NCI-H1436 treated with DMSO at 0.1 percent for 48 hours (cell line): ENCODE measurements at places on chromosomes 4 and X.

- DNase-seq, result no peak
These were observed 15.1 kb downstream of the TSC22D3 start for GRCh38 chrX:107760304-107761077.

GRCh38 chr4:172675232-172675631 lies 493.4 kb upstream of the GALNT7 start:
- no peak for DNase-seq

- DNase-seq, result no peak
These were observed 41.9 kb downstream of the SLC7A11 start for GRCh38 chr4:138200236-138200590.

DNA sequence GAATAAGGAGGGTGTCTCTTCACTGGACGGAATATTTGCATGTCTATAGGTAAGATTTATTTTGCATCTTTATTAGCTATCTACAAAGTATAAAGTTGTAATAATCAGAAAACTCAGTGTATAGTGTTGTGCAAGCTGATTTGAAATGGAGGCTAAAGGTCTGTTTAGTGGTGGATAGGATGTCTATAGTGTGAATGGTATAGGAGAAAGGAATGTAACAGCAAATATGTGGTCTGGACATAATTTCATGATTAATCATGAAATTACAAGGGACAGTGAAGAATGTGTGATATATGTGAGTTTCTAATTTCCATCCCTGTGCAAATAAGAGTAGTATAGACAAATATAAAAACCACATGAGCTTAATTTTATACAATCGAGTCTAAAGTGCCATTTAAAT lies 79.3 kb upstream of the CAMK2D start:
- no peak for DNase-seq

GRCh38 chrX:7771788-7772438 lies 71.1 kb upstream of the VCX start:
- no peak for DNase-seq

DNA sequence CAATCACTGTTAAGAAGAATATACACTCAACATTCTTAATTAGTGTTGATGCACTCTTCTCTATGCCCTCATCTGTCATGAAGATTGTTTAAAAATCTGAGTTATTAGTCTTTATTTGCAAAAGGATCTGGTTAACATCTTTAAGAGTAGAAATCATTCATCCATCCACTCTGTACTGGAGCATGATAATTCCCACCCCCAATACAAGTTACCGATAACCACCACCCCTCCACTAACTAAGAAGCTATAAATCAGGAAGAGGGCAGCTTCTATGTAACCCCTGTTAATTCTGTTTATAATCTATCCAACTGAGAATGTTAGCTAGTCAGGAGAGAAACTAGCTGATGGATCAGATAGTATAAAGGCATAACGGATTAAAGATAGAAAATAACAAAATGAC lies 34.5 kb downstream of the RAB28 start:
- DNase-seq, result no peak

GRCh38 chr4:25632135-25632534 lies 23.5 kb upstream of the SLC34A2 start:
- no peak for DNase-seq

DNA sequence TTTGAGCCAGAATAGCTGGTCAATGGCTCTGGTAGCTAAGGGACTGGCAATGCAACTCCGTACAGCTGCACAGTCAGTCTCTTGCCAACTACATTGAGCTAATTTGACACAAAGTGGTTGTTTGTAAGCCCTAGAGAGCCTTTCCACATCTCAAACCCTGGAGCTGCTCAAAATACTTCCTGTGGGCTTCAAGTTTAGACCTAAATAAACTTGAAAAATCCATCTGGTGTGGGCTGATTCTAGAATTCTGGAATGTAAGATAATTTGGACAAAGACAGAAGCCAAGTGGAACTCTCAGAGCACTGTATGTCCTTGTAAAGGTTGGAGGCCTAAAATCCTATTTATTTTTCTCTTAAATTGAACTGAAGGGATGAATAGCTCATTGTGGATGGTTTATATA lies 380.8 kb downstream of the SPRY1 start:
- no peak for DNase-seq

GRCh38 chr4:180664766-180665368 lies 1578.3 kb upstream of the TENM3 start:
- DNase-seq, result peak; percentile 14

DNA sequence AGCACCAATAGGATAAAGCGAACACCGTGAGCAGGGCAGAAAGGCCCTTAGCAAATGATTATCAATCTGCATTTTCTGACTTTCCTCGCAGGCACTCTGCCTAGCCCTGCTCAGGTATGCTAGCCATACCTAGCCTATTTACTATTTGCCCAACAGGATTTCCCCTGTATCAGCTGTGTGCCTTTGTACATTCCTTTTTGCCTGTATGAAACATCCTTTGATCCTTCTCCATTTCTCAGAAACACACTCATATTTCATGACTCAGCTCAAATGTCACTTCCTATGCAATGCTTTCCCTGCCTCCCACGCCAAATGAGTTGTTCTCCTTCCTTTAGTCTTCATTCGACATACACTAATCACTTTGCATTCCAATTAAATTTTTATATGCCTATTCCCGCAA lies 37.2 kb downstream of the PCDH7 start:
- DNase-seq, result no peak

- DNase-seq, result no peak
These were observed 125.9 kb downstream of the CFAP299 start for GRCh38 chr4:80461412-80461811.

DNA sequence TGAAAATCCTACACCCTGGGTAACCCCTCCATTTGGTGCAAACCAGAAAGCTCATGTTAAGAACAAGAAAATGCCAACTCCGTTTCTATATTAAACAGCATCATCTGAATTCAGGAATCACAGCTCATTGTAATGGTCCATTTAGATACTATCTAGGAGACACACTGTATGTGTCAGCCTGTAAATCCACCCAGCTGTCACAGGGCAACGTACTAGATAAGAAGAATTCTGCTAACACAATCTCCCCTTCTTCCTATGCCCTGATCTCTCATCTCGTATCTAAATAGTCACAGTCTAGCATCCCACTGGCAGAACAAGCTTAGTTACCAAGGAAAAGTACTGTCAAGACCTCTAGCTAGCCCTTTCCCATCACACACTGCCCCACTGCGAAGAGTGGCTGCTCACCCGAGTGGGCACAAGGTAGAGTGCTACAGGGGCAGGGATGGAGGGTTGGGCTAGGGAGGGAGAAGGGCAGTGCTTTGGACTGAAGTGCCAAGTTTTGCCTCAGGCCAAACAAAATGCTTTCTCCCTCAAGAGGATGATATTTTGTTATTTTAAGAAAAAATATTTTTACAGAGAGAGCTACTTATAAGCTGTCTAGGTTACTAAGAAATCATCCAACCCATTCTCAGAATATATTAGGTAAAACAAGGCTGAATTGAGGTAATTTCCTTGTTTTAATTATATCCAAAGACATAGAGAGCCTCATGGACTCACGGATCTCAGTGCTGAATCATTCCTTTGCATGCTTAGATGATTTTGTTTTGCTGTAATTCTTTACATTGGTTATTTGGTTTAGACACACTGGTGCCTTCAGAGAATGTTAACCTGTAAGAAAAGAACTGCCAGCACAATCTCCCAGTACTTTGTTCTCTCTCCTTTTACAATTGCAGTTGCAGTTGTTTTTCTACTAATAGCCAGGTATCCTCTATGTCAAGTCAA lies 196.6 kb downstream of the PRDM5 start:
- no peak for DNase-seq

GRCh38 chr4:167265231-167265630 lies 30.9 kb upstream of the SPOCK3 start:
- DNase-seq, result no peak

- no peak for DNase-seq
These were observed 45.5 kb upstream of the RBPJ start for GRCh38 chr4:26275281-26275680.

DNA sequence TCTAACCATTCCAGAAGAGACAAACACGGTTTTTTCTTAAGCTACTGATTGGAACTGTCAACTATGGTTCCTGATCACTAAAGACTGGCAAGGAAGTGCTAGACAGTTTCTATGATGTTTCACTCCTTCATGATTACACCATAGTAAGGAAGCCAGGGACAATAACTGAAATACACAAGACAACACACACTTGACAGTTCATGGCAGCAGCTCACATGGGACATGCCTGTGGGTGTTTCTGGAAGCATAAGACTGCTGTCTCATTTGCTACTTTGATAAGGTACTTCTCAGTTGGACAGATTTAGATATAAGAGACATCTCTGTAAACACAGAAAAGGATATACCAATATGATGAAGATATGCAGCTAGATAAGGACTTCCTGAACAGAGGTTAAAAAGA lies 8.3 kb upstream of the IRAK1 start:
- DNase-seq, result no peak

- no peak for DNase-seq
These were observed 3.4 kb upstream of the USP11 start for GRCh38 chrX:47229427-47229826.

DNA sequence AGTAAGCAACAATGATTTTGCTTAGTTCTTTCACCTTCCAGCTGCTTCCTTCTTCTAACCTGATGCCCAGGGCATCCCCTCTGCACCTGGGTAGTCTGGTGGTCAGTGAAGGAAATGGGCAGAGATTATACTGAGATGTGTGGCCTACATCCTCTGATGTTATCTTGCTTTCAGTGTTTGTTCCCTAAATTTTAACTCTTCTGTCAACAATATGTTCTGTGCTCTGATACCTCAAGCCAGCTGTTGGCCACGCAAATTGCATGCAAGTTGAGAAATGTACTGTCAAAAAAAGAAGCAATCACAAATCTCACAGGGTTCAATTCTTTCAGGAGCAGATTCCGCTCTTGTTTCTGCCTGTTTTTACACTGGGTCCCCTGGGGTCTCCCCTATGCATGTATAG lies 73.8 kb downstream of the FBXW7 start:
- no peak for DNase-seq

GRCh38 chrX:135384161-135384836 lies 37.4 kb upstream of the SMIM10L2A start:
- DNase-seq, result no peak

DNA sequence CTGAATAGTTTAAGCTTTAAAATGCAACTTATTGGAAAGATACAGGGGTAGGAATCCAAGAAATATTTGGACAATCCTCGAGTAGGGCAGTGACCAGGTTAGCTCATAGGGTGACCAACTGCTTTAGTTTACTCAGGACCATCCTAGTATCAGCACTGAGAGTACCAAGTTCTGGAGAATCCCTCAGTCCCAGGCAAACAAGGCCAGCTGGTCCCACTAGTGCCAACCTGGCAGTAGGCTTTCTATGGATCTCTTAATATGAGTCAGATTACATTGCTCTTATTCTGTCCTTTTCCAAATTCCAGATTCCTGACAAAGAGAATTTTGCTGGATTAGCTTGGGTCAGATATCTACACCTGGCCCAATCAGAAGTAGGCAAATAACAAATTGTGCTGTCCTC lies 493.7 kb downstream of the KCNIP4 start:
- DNase-seq, result no peak

DNA sequence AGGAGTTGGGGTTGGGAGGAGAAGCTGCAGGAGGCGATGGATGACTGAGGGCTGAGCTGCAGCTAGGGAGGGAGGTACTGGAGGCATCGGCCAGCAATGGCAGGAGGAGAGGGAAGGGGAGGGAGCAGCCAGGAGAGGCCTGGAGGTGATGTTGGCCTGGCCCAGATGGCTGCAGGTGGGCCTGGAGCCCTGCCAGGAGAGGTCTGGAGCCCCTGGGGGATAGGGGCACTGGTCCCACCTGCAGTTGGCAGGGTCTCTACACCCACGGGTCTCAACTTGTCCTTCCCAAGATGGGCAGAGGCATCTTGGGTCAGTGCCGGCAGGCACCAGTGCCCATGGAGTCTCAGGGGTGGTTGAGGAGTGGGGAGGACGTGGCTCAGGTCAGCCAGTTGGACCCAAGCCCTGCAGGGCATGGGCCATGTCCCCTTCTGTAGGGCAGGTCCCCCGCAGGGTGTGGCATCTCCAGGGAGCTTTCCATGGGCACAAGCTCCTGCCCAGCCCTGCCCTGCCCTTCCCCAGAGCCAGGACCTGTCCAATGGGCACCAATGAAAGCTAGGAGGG lies 2.7 kb upstream of the MXD4 start:
- DNase-seq, result no peak

- no peak for DNase-seq
These were observed 105.6 kb downstream of the AMMECR1 start for GRCh38 chrX:110212299-110212698.

DNA sequence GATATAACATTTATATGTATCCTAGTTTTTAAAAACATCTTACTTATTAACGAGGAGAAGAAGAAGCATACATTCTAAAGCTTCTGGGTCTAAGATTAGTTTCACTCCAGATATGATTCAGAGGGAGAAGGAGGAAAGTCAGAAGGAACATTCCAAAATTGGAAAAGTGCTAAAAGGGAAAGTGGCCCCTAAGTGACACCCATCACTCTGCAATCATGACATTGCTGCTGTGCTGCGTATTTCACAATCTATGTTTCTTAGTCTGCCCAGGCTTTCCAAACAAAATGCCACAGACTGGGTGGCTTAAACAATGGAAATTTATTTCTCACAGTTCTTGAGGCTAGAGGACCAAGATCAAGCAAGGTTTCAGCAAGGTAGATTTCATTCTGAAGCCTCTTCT lies 72.5 kb upstream of the ATOH1 start:
- DNase-seq, result no peak

DNA sequence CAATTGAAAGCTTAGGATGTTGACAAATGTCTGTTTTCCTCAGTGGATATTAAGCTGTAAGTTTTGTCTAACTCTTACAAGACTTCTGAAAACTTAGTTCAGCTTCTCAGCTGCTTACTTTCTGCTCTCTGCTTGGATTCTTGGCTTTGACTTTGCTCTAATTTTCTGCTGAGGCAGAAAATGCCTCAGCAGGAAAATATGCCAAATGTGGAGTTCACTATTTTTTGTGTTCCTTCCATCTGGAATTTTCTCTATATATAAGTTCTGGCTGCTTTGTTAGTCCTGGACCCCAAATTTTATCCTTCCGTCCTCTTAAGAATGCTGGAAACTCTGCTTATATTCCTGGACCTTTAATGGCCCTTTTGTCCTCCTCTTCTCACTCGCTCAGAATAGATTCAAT lies 352.6 kb upstream of the NWD2 start:
- no peak for DNase-seq

- DNase-seq, result no peak
These were observed 137.1 kb downstream of the DDX53 start for GRCh38 chrX:23136816-23137215.

GRCh38 chr4:159937595-159937994 lies 834.7 kb downstream of the RAPGEF2 start:
- no peak for DNase-seq

- peak; percentile 54 for DNase-seq
These were observed 21.4 kb downstream of the MAGEB17 start for GRCh38 chrX:16188687-16189086.

GRCh38 chr4:139243448-139244365 lies 36.3 kb downstream of the MGARP start:
- no peak for DNase-seq

GRCh38 chr4:61211781-61212180 lies 11.7 kb downstream of the ADGRL3 start:
- DNase-seq, result no peak

GRCh38 chr4:118585015-118585414 lies 100.2 kb upstream of the METTL14 start:
- no peak for DNase-seq
